ENCODE measurements at places on chromosomes 11 and 22. TPM values are rescaled to one million over a fixed set of nuclear protein-coding genes. Genes with fewer than 3 reads are reported as not detected.

GRCh38 chr11:134049303-134049702 is 19.6 kb upstream of the JAM3 start:
- DNase-seq: no peak

DNA sequence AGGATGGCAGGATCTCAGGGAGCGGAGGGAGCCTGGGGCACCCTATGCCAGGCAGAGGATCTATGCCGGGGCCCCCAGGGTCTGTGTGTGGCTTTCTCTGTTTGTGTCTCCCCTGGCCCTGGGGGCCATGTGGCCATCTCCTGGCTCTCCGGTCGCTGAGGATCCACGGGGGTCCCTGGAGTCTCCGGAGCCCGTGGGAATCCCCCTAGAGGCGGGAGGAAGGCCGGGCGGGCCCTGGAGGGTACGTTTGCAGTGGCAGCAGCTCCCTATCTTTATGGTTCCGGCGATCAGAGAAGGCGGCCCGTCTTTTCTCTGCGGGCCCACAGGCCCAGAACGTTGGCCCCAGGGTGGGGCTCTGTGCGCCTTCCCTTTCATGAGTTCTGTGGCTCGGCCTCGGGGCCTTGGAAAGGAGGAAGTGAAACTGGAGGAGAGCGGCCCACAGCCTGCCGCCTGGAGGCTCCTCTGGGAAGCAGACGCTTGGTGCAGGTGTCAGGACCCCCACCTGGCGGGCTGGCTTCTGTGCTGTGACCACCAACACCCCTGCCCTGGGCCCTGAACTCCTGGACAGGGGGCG is 82.1 kb downstream of the KCNQ1 start:
- no peak for DNase-seq

Gene OR51I1
- total RNA-seq: 6.3 TPM

Gene DDX25
- 2.2 TPM for total RNA-seq

- DNase-seq: no peak
Measured at GRCh38 chr11:27524155-27524554, 17.6 kb upstream of the LIN7C start.

Gene ALDH3B2
- 0.48 TPM for total RNA-seq

Gene SMTNL1
- total RNA-seq: not detected

Measured in umbilical cord (tissue), 2 donors.